Suppressor macrophage treated with lipopolysaccharide for 1 hour (primary cell): ENCODE measurements at places on chromosomes 7 and 10.

- DNase-seq, result no peak
These were observed 1195.4 kb upstream of the LRRN3 start for GRCh38 chr7:109895536-109895935.

DNA sequence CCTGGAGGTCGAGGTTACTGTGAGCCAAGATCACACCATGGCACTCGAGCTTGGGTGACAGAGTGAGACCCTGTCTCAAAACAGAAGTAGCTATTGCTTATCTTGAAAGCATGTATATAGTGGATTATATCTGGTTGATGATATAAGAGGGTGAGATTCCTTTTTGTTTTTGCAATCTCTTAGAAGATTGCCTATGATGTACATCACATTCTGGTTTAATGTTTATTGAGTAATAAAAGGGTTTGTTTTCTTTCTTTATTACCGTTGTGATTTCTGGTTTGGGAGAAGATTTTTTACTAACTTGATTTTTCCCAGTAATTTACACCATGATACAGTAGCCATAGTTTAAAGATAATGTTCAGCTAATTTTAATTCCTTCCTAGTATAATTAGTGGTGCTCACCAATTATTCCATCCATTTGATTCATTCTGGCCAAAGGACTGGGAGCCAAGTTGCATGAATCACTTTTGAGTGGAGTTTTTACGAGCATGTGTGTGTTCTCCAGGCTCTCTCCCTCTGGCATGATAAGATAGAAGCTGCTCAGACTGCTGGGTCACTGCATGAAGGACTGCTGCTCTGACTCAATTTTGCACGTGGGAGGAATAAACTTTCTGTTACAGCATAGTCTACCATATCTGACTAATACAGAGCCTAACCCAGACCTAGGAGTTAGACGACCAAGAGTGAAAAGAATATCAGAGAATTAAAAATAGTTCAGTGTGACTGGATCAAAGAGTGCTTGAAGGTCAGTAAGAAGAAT, 13.5 kb upstream of the TSPAN13 start:
- DNase-seq, result peak; percentile 41

GRCh38 chr10:43795639-43796038, 147.0 kb upstream of the ZNF32 start:
- DNase-seq, result no peak

GRCh38 chr10:17453373-17454091, 863 bp downstream of the ST8SIA6 start:
- DNase-seq, result peak; percentile 21
